ENCODE measurements at places on chromosomes 2 and 18. TPM values are rescaled to one million over a fixed set of nuclear protein-coding genes. Genes with fewer than 3 reads are reported as not detected.

GRCh38 chr18:8426401-8426800, 182.8 kb upstream of the RAB12 start:
- DNase-seq = no peak

DNA sequence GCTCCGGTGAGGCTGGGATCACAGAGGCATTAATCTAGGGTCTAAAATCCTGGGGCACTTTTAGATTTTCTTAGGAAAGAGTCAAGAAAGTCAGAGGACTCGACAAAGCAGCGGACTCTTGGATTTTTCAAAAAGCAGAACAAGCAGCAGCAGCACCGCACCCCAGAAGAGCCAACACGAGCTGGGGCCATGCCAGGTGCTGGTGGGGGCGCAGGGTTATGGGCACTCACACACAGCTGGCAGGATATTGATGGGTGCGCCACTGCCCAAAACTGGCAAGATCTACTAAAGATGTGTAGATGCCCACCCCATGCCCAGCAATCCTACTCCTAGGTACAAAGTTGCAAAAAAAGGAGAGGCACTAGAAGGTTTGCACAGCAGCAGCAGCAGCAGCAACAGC, 33.9 kb upstream of the SEMA4C start:
- no peak for DNase-seq

- no peak for DNase-seq
These were observed 395.4 kb upstream of the TCF4 start for GRCh38 chr18:55983433-55983832.

DNA sequence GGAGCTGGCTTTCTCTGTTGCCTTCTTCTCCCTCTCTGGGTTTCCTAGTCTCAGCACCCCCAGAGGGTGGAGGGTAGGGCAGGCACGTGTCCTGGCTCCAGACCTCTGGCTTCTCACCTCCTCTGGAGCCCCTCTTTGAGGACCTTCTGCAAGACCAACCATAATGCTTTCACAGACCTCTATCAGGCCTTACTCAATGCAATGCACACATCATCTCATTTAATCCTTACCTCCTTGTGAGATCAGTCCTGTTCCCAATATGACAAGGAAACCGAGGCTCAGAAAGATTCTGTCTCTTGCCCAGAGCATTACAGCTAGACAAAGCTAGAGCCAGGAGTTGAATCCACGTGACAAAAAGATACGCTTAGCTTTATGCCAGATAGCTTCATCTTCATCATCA, 8.2 kb downstream of the ATOH8 start:
- DNase-seq = no peak

DNA sequence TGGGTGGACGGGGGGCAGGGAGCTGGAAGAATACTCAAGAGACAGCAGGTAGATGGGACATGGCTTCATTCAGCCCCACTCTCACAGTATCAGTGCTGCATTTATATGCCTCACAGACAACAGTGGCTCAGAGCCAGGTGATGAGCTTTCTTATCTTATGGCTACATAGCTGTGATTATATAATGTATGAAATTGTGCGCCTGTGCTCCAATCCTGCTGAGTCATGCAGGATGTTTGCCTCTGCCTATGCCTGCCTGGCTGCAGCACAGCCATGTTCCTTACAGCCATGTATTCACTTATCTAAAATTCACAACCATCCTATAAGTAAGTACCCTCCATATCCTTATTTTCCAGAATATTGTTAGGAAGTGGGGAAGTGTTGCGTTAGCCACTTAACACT, 37.7 kb upstream of the RNF103 start:
- DNase-seq = no peak

- no peak for DNase-seq
These were observed 111.7 kb downstream of the MARCHF4 start for GRCh38 chr2:216260629-216261028.

- DNase-seq = no peak
These were observed 10.5 kb upstream of the ST3GAL5 start for GRCh38 chr2:85899284-85899683.

- DNase-seq = no peak
These were observed 370.0 kb upstream of the SPRED2 start for GRCh38 chr2:65802298-65802942.

GRCh38 chr18:9329471-9329870, 5.1 kb upstream of the TWSG1 start:
- no peak for DNase-seq

GRCh38 chr2:31223026-31223425, 5.7 kb upstream of the CAPN14 start:
- no peak for DNase-seq

DNA sequence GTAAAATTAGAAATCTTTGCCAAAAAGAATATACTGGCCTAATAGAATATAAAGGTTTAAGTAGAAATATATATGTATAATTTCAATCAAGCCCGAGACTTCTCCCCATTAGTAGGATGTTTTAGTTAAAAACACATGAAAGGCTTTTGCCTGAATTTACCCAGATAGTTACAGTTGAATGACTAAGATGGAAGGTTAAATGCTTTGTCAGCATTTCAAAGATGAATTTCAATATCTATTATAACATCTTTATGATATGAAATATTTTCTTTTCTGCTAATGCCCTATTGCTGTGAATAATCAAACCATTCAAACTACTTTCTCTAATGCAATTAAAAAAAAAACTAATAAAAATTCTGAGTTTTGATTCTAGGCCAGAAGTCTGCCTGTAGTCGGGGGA, 18.0 kb upstream of the ABCA12 start:
- DNase-seq = no peak

DNA sequence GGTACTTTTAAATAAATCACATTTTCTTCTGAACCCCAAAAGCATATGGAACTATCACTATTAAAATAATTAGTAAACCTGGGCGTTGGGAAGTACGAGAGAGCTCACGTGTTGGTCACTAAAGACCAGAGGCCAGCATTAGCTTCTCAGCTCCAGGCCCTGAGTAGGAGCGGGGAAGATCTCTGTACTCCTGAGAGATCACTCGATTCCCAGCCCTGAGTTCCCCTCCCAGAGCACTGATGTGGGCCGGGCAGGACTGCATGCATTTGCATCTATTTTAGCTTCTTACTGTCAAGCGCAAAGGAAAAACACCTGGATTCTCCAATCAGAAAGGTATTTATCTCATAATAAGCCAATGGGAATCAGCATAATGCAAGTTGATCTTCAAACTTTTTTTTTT, 6.2 kb downstream of the PXDN start:
- DNase-seq = peak; percentile 35

GRCh38 chr18:57982372-57983021, 61.5 kb upstream of the NEDD4L start:
- DNase-seq = no peak

- DNase-seq = no peak
These were observed 778 bp downstream of the BBS5 start for GRCh38 chr2:169480079-169480465.

DNA sequence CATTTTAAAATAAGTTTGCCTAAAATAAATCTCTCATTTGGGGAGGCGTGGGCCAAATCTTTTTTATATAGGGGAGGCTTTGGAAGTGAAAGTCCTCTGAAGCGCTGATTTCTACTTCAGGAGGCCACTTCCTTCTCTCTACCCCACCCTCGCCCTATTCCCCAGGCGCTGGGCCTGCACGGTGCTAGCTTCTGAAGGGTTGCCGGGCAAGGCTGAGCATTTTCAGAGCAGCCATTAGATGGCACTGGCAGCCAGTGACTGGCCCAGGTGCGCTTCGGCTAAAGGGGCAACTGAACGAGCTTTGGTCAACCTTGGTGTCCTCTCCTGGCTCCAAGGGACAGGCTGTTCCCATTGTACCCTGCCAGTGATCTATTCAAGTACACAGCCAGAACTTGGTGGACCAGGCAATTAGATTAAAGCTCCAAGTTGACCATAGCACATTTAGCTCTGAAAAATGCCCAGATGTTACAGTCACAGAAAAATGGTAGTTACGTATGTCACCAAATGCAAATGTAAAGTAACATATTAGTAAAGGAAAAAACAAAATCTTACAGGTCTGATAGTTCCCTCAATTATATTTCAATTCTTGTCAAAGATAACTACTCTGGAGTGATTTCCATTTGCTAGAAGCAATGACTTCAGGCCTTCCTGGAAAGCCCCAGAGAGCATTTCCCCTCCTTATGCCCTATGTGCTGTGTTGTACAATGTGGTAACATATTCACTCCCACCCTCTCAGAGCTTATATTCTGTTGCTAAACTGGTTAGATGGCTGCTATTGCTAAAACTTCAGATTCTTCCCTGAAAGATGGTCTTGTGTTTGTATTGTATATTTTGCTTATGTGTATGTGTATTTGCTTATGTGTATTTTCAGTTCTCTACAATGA, 2.1 kb downstream of the POMC start:
- DNase-seq = peak; percentile 39

DNA sequence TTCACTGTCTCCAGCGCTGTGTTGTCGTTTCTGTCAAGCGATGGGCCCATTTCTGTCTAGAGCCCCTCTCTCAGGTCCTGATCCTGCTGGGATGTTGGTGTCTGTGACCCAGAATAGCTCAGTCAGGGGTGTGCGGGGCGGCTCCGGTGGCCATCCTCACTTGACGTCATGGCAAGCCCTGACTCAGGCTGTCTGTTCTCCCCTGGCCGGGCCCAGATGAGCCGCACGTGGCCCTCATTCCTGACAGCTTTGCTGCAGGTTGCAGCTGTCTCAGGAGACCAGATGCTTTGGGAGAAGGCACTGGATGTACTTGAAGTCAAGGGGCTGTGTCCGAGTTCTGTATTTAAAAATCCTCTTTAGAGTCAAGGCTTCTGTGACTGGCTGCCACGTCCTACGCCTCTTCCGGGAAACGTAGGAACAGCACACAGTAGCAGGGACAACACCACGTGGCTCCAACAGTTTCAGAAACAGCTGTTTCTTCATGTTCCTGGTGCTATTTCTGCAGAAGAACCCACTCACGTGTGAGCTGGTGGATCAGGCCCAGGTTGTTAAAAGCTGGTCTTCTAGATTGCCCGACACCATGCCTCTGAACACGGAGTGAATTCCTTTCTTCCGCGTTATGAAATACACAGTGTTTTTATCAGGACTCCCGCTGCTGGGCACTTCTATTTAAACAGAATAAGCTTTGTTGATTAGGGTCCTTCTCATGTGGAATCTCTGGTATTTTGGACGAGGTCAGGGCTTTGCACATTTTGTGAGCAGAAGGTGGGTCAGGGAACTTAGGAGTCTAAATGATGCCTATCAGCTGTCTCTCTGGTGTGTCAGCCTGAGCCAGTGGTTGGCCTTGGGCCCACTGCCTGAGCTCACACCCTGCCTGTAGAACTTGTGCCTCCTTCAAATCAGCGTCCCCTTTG, 28.3 kb upstream of the NTSR2 start:
- DNase-seq = no peak

- DNase-seq = no peak
These were observed 10.9 kb upstream of the DLX2 start for GRCh38 chr2:172113617-172114016.

DNA sequence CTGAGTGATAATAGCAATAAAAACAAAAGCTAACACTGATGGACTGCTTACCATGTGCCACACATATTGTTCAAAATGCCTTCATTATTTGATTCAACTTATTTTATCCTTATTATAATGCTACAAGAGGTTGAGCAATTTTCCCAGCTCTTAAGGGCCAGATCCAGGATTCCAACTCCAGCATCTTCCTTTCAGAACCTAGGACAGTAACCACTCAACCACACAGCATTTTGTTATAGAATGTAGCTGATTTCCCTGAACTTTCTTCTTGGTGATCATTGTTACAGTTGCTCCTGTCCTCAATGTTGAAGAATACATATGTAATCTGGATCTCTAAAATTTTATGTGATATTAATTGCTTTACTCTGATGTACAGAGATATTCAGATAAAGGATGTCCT, 341.7 kb downstream of the PIK3C3 start:
- no peak for DNase-seq

- no peak for DNase-seq
These were observed 37.1 kb downstream of the FOSL2 start for GRCh38 chr2:28429636-28430376.

GRCh38 chr2:24336811-24337210, 23.5 kb downstream of the ITSN2 start:
- no peak for DNase-seq

GRCh38 chr2:232955856-232956255, 57.2 kb downstream of the NGEF start:
- DNase-seq = no peak

DNA sequence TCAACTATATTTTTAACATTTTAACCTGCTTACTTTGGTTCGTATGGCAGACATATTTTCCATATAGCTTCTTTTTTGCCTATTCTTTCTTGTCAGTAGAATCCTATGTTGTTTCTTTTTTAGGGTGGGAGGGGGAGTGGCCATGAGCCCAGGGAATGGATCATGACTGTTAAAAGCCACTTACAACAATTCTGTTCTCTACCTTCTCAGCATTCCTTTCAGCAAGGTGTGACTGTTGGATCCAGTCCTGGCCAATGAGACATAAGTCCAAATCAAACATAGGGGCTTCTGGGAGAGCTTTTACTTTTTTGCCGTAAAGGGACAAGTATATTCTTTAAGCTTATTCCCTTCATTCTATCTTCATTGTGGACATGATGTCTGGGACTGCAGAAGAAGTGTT, 25.0 kb upstream of the DNAH6 start:
- no peak for DNase-seq

- no peak for DNase-seq
These were observed 497.2 kb upstream of the PIK3C3 start for GRCh38 chr18:41457765-41458326.

- DNase-seq = no peak
These were observed 1.9 kb downstream of the TTL start for GRCh38 chr2:112483831-112484230.

- DNase-seq = no peak
These were observed 1736.9 kb upstream of the CELF4 start for GRCh38 chr18:39302481-39302880.

POTEJ gene
- not detected for total RNA-seq

MC5R gene
- total RNA-seq = not detected

PRKAG3 gene
- total RNA-seq = 0.13 TPM

IL1F10 gene
- total RNA-seq = not detected

KIF1A gene
- 10.2 TPM for total RNA-seq

SLC9A4 gene
- not detected for total RNA-seq

BCL2 gene
- total RNA-seq = 25.9 TPM

CNTNAP5 gene
- total RNA-seq = not detected

NEU4 gene
- total RNA-seq = not detected

CKAP2L gene
- 0.30 TPM for total RNA-seq

ZBTB14 gene
- total RNA-seq = 8.1 TPM

MYO3B gene
- 0.05 TPM for total RNA-seq

PTPN18 gene
- 13.4 TPM for total RNA-seq

REG3A gene
- not detected for total RNA-seq

SMYD1 gene
- total RNA-seq = 295 TPM

AQP12B gene
- total RNA-seq = not detected

ZNF521 gene
- 15.4 TPM for total RNA-seq

SKOR2 gene
- not detected for total RNA-seq

BCL2L11 gene
- 5.2 TPM for total RNA-seq
